ENCODE measurements at places on chromosomes 13 and 19.
A peak's percentile ranks its signal among the peaks of the same experiment; 100 is the strongest.

DNA sequence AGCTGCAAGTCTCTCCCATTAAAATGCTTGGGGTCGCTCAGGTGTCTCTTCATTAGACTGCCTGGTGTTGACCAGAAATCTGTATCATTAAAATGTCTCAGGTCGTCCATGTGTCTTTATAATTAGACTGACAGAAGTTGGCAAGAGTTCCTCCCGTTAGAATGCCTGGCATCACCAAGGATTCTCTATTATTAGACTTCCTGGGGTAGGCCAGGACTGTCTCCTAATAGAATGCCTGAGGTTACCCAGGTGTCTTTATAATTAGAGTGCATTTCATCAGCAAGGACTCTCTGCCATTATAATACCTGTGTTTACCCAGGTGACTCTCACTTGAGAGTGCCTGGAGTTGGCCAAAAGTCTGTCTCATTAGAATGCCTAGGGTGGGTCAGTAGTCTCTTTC, 1537.2 kb downstream of the UQCRFS1 start:
- no peaks in the 10 kb centered on the region for H3K4me1 ChIP-seq
- no peak for DNase-seq
- no peaks in the 10 kb centered on the region for H3K36me3 ChIP-seq
- no peaks in the 10 kb centered on the region for H3K27me3 ChIP-seq

GRCh38 chr19:31266196-31266595, 83.0 kb downstream of the TSHZ3 start:
- H3K27me3 ChIP-seq: no peaks in the 10 kb centered on the region
- H3K4me1 ChIP-seq: no peaks in the 10 kb centered on the region
- no peak overlapping the region for H3K27ac ChIP-seq
- no peak overlapping the region for H3K4me3 ChIP-seq

- no peaks in the 10 kb centered on the region for H3K36me3 ChIP-seq
- DNase-seq: no peak
- no peak overlapping the region for H3K27ac ChIP-seq
- H3K27me3 ChIP-seq: no peaks in the 10 kb centered on the region
- no peak overlapping the region for H3K4me3 ChIP-seq
- H3K4me1 ChIP-seq: no peaks in the 10 kb centered on the region
Observed at GRCh38 chr13:50549221-50549942, 294.1 kb downstream of the DLEU7 start.

- DNase-seq: no peak
- peaks cover 7% of the 10 kb centered on the region for H3K4me1 ChIP-seq
- H3K4me3 ChIP-seq: no peak overlapping the region
- no peak overlapping the region for H3K27ac ChIP-seq
- H3K36me3 ChIP-seq: no peaks in the 10 kb centered on the region
- no peaks in the 10 kb centered on the region for H3K27me3 ChIP-seq
Observed at GRCh38 chr13:32086791-32087441, 55.3 kb downstream of the FRY start.

GRCh38 chr13:26272621-26273020, 18.7 kb downstream of the CDK8 start:
- no peaks in the 10 kb centered on the region for H3K27me3 ChIP-seq
- DNase-seq: no peak
- peaks cover 32% of the 10 kb centered on the region for H3K4me1 ChIP-seq
- H3K4me3 ChIP-seq: no peak overlapping the region
- H3K27ac ChIP-seq: no peak overlapping the region

GRCh38 chr13:74005320-74006157, 128.7 kb downstream of the KLF12 start:
- no peaks in the 10 kb centered on the region for H3K27me3 ChIP-seq
- no peak overlapping the region for H3K27ac ChIP-seq
- H3K4me3 ChIP-seq: no peak overlapping the region
- no peaks in the 10 kb centered on the region for H3K4me1 ChIP-seq
- no peak for DNase-seq

DNA sequence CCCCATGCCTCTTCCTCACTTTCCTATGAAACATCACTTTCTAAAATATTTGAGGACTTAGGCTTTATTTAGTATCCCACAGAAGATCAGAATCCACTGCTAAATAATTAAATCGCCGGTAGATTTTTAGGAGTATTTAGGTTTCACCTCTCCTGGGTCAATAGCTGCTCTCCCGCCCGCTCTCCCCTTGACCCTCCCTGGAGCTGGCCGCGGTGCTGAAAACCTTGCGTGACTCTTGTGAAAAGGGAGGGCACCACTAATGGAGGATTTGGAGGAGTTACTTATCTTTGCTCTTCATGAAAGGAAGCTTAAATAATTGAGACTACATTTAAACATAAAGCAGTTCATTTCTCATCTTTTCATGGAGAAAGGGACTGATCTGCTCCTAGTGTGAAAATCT, 14.1 kb downstream of the POU4F1 start:
- no peaks in the 10 kb centered on the region for H3K36me3 ChIP-seq
- no peaks in the 10 kb centered on the region for H3K27me3 ChIP-seq
- no peak overlapping the region for H3K4me3 ChIP-seq
- H3K27ac ChIP-seq: no peak overlapping the region

GRCh38 chr13:82480415-82480814, 1401.9 kb downstream of the SLITRK1 start:
- H3K4me3 ChIP-seq: no peak overlapping the region
- H3K4me1 ChIP-seq: no peaks in the 10 kb centered on the region
- no peaks in the 10 kb centered on the region for H3K27me3 ChIP-seq
- no peak overlapping the region for H3K27ac ChIP-seq

DNA sequence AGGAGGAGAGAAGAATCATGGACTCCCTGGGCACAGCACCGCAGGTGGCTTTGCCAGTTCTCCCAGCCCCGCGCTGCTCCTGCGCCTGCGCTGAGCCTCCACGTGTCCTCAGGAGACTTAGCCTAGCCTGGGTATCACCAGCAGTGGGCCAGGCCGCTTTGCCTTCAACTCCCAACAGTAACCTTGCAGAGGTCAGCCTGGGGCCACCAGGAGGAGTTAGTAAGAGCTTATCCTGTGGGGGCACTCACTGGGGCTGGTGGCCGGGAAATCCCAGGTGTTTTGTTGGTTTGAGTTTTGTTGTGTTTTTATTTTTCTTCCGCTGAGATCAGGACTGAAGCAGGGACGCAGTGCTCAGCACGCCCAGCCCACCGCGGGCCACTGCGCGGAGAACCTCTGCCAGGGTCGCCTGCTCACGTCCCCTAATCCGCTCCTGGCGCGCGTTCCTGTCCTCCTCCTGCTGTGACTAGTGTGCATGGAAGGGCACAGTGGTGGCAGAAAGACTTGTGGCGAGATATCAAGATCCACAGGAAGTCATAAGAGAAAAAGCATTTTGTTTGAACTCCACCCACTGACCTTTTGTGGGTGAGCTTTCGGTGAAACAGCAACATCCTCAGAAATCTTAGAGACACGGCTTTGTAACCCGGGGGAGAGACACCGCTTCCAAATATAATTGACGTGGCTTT, 207.4 kb upstream of the RFC3 start:
- peaks cover 21% of the 10 kb centered on the region for H3K4me1 ChIP-seq
- no peaks in the 10 kb centered on the region for H3K36me3 ChIP-seq
- no peak overlapping the region for H3K4me3 ChIP-seq
- H3K27ac ChIP-seq: peak overlapping the region; percentile 75
- DNase-seq: peak; percentile 23
- H3K27me3 ChIP-seq: no peaks in the 10 kb centered on the region

- H3K27ac ChIP-seq: no peak overlapping the region
- H3K4me3 ChIP-seq: no peak overlapping the region
- no peaks in the 10 kb centered on the region for H3K4me1 ChIP-seq
- H3K36me3 ChIP-seq: no peaks in the 10 kb centered on the region
Observed at GRCh38 chr19:42088471-42089190, 12.7 kb downstream of the ZNF574 start.

DNA sequence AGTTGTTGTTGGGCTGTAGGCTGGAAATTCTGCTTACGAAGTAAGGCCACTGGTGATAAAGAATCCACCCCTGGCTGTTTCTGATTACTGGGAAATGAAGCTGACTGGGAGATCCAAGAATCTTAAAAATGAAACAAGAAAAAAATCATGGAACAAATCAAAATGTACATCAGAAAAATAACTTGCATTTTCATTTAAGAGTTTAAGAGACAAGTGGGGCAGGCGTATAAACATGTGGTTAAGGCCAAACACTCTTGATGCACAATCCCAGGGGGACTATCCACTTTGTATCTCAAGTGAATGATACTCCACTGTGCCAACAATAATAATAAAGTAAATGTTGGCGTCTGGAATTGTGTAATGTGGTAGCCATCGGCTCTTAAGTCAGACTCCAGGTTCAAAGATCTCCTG, 24.6 kb downstream of the ZMYM5 start:
- H3K4me3 ChIP-seq: no peak overlapping the region
- no peak overlapping the region for H3K27ac ChIP-seq
- no peaks in the 10 kb centered on the region for H3K27me3 ChIP-seq
- DNase-seq: no peak
- H3K36me3 ChIP-seq: peaks cover 2% of the 10 kb centered on the region

GRCh38 chr13:53045189-53045588, 16.6 kb downstream of the OLFM4 start:
- H3K27ac ChIP-seq: no peak overlapping the region
- H3K4me1 ChIP-seq: peaks cover 29% of the 10 kb centered on the region
- no peaks in the 10 kb centered on the region for H3K27me3 ChIP-seq
- no peaks in the 10 kb centered on the region for H3K36me3 ChIP-seq
